ENCODE measurements at places on chromosomes 6 and 20.

DNA sequence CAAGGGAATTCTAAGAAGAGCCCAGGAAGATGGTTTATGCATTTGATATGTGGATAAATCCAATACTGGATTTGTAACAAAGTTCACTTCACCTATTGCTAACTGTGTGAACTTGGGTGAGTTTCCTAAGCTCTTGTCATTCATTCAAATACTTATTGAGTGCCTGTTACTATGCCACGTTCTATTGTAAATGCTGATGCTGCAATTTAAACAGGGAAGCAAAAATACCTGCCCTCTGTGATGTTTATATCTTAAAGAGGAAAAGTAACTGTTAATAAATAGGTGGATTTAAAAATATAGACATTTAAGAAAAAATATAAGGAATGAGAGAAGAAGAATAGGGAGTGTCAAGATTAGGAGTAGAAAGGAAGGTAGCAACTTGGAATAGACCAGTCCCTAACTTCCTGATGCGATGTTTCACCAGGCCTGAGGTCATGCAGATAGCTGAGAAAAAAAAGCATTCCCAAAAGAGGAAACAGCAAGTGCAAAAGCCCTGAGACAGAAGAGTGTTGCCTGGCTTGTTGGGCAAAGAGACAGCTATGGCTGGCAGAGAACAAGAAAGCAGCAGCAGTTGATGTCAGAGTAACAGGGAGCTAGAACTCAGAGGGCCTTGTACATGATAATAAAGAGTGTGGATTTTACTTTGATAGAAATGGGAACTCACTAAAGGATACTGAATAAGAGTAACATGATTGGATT is 54.3 kb upstream of the TCF21 start:
- DNase-seq = no peak

DNA sequence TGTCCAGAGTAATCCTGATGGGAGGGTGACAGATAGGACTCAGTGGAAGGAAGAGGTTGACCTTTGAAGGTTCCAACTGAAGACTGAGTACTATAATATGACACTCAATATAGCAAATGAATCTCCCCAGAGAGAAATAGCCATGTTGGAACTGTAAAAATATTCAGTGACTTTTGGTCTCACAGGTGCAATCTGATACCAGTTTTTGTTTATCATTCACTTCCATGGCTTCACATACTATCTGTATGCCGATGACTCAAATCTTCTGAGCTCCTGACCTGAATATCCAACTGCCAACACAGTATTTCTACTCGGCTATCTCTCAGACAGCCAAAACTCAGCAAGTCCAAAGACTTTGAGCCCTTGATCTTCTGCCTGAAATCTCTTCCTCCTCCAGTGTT is 21.8 kb upstream of the PKHD1 start:
- DNase-seq = peak; percentile 45

DNA sequence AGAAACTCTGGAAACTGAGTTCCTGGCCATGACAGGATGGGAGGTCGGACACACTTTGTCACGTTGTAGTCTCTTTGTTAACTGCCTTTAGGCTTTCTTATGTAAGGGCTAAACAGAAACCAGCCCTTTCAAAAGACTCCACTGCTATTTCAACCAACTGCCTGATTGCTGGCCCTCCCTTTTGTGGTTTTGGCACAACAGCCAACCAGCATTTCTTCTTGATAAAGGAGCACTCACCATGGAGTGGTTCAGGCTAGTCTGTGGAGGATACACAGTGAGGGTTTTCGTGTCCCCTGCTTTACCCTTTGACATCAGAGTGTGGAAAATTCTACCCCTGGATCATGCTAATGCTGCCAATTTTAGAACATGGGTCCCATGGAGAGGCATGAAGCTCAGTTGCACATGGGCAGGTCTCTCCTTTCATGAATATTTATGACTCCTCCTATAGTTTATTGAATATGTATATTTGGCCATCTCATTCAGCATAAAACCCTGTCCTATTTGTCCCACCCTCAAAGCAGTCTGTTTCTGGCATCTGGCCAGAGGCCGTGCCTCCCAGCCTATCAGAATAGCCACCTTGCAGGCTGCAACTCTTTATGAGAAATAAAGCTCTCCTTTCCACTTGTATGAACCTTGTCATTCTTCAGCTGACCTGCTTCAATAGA is 148.3 kb downstream of the HS3ST5 start:
- DNase-seq = no peak

GRCh38 chr6:40735121-40735520 is 148.0 kb upstream of the LRFN2 start:
- DNase-seq = no peak

DNA sequence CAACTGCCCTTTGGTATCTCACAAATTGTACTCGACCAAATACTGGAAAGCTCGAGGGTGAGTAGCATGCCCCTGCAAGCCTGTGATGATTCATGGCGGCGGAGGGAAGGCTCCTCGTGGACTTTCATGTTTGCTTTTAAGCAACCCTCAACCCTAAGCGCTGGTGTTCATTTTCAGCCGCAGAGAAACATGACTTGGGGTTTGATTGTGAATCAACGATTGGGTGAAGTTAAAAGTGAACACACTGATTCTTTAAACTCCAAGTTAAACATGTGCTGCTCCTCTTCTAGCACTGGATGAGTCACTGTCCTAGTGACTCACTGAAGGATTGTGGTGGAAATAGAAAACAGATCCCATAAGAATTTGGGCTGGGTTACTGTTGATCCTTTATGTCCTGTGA is 8.3 kb downstream of the CD109 start:
- peak; percentile 92 for DNase-seq

DNA sequence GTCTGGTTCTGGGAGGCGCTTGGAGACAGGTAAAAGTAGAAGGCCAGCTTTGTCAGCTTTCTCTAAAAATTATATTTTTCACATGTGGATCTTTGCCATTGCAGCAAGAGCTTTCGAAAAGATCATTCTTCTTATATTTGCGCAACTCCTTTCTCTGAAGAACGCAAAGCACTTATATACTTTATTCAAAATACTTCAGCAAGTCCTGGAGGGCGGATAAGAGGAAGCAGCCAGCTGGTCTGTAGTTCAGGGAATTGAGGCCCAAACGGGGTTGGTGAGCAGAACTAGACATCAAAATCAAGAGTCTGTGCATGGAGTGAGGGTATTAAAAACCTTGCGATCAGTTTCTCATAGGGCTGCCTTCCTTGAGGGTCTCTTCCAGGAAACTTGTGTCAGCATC is 182.3 kb downstream of the DTNBP1 start:
- DNase-seq = no peak

DNA sequence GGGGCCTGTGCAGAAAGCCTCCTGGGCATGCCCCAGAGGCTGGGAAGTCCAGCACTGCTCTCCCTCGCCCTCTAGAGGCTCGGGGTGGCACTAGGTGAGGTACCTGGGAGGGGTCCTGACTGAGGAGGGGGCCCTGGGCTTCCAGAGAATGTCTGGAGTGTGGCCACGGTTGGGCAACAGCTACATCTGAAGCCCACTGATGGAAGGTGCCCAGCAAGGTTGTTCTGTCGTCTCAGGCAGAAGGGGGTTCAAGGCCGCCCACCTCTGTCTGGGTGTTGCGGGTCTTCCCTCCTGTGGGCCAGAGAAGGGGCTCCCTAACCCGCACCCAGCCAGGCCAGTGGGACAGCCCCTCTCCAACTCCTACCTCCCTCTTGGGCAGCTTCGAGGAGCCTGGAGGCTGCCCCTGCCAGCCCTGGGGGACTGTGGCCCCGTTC is 11.4 kb upstream of the VEGFA start:
- DNase-seq = peak; percentile 30
